Uterine smooth muscle cell (primary cell): ENCODE measurements at places on chromosomes 7 and 10. TPM values are rescaled to one million over a fixed set of nuclear protein-coding genes. Genes with fewer than 3 reads are reported as not detected.

Gene ARHGAP22
- 85.7 and 130 TPM in 2 replicates for total RNA-seq

Gene GIMAP6
- 0.11 and 0.25 TPM in 2 replicates for total RNA-seq

Gene POLR1F
- total RNA-seq, result 18.5 and 28.9 TPM in 2 replicates

Gene AFAP1L2
- total RNA-seq, result 0.22 and 1.4 TPM in 2 replicates

Gene GIMAP4
- 0.44 and 0.50 TPM in 2 replicates for total RNA-seq

Gene AOAH
- total RNA-seq, result not detected in 2 replicates

Gene RPEL1
- under 0.01 and 0.11 TPM in 2 replicates for total RNA-seq

Gene DNAJC2
- 26.1 and 26.8 TPM in 2 replicates for total RNA-seq

Gene SCIN
- under 0.01 and 0.25 TPM in 2 replicates for total RNA-seq

Gene LEP
- 0.12 TPM in 1 of 2 replicates, not detected in the other for total RNA-seq

Gene SPDYE16
- 0.12 TPM in 1 of 2 replicates, not detected in the other for total RNA-seq

Gene ODAD2
- total RNA-seq, result 3.5 and 8.4 TPM in 2 replicates

Gene CPXM2
- total RNA-seq, result under 0.01 TPM in 1 of 2 replicates, not detected in the other

Gene NCOA4
- 134 and 157 TPM in 2 replicates for total RNA-seq

Gene ATOH7
- total RNA-seq, result not detected in 2 replicates

Gene SDK1
- 10.1 and 11.6 TPM in 2 replicates for total RNA-seq

Gene KNDC1
- total RNA-seq, result 1.3 and 3.2 TPM in 2 replicates

Gene ELAPOR2
- 3.1 and 3.3 TPM in 2 replicates for total RNA-seq

Gene HSPA12A
- 18.6 and 21.0 TPM in 2 replicates for total RNA-seq

Gene ARHGAP19
- 11.9 and 20.8 TPM in 2 replicates for total RNA-seq

Gene STK32C
- 10.1 and 18.5 TPM in 2 replicates for total RNA-seq
